ENCODE measurements at places on chromosomes 13 and 19.

DNA sequence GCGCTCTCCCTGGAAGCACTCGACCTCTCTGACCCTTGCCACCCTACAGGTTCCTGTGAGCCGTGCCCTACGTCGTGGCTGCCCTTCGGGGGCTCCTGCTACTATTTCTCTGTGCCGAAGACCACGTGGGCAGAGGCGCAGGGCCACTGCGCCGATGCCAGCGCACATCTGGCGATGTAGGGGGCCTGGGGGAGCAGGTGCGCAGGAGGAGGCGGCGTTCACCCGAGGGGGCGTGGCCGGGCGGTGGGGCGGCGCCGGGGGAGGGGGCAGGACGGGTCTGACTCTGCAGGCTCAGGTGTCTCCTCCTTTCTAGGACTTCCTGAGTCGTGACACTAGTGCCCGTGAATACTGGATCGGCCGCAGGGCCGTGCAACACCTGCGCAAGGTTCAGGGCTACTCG is 26.4 kb downstream of the CLEC4M start:
- no peak for DNase-seq

- DNase-seq, result no peak
These were observed 13.0 kb downstream of the SAMD4B start for GRCh38 chr19:39355253-39355652.

- DNase-seq, result no peak
These were observed 148.4 kb downstream of the URI1 start for GRCh38 chr19:30090476-30090875.

DNA sequence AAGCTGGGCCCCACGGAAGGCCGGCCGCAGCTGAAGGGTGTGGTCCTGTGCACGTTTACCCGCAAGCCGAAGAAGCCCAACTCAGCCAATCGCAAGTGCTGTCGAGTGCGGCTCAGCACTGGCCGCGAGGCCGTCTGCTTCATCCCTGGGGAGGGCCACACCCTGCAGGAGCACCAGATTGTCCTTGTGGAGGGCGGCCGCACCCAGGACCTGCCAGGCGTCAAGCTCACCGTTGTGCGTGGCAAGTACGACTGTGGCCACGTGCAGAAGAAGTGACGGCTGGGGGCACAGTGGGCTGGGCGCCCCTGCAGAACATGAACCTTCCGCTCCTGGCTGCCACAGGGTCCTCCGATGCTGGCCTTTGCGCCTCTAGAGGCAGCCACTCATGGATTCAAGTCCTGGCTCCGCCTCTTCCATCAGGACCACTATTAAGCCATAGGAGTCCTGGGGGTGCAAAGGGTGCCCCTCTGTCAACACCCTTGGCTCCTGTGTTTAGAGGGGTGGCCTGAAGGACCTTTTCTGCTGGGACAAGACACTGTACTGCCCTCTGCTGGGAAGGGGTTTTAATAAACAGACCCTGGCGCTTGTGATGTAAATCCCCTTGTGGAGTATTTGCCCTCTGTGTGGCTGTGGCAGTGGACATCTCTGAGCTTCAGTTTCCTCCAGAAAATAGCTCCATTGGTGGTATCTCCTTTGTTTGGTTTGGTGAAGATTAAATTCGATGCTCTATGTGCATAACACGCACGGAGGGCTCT is 1.9 kb downstream of the MRPS12 start:
- DNase-seq, result no peak

DNA sequence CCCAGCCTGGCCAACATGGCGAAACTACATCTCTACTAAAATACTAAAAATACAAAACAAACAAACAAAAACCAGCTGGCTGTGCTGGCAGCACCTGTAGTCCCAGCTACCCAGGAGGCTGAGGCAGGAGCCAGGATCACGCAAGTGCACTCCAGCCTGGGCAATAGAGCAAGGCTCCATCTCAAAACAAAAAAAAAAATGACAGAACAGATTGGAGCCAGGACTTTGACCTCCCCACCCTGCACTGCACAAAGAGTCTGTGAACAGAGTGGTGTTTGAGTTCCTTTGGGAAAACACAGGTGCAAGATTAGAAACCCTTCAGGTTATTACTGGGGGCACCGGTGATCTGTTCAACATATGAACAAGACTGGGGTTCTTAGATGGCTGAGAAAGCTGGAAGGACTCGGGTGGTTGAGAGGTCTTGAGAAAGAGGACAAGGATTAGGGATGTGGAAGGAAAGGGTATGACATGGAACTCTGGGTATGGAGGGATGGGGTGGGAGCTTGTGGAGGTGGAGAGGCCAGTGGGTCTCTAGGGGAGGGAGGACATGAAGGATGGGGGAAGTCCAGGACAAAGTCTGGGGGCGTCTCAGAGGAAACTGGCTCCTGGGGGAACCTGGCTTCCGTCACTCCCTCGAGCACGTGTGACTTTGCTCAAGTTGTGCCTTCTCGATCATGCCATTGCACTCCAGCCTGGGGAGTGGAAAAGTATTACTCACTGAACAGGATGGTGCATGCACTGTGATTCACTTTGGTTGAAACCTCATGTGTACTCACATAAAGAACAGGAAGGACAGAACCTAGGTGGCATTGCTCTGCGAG is 25.9 kb downstream of the RCN3 start:
- DNase-seq, result no peak

DNA sequence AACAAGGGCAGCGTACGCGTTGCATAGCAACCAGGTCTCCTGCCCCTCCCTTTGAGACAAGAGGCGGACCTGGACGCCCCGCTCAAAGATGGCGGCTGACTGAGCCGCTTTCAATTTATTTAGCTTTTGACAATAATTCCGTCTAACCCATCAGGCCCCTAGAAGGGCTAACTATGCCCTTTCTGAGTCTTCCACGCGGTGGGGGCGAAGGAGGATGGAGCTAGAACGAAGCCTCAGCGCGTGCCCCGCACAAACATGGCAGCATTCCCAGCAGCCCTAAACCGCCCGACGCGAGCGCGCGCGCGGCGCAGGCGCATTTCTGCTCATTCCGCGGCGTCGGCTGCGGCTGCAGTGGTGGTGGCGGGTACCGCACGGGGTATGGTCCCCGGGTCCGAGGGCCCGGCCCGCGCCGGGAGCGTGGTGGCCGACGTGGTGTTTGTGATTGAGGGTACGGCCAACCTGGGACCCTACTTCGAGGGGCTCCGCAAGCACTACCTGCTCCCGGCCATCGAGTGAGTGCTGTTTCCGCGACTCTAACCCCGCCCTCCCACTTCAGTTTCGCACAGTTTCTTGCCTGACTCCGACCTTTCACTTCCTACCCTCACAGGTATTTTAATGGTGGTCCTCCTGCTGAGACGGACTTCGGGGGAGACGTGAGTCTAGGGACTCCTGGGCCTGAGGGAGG is at the start of gene MED25:
MED25 (plus strand) TSS at position 326 of the 685 bp plus-strand sequence; CDS start at position 379, 53 bp downstream.
- DNase-seq, result peak; percentile 92

DNA sequence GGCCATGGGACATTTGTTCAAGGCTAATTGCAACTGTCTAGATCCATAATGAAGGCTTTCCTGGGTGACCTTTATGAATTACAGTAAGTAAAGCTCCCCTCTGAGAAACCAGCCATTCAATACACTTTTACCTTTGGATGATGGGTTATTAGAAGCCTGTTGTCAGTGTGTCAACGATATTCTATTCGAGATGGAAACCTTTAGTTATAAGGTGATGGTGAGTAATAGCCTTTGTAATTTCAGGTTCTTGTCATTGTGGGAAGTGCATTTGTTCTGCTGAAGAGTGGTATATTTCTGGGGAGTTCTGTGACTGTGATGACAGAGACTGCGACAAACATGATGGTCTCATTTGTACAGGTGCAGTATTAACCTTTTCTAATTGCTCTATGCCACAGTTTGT is 261.7 kb downstream of the ITGBL1 start:
- no peak for DNase-seq

DNA sequence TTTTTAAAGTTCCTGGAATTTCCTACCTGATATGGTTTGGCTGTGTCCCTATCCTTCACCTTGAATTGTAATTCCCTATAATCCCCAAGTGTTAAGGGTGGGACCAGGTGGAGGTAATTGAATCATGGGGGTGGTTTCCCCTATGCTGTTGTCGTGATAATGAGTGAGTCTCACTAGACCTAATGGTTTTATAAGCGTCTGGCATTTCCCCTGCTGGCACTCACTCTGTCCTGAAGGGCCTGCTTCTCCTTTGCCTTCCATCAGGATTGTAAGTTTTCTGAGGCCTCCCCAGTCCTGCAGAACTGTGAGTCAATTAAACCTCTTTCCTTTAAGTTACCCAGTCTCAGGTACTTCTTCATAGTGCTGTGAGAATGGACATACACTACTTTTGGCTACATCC is 298.7 kb downstream of the HS6ST3 start:
- no peak for DNase-seq

DNA sequence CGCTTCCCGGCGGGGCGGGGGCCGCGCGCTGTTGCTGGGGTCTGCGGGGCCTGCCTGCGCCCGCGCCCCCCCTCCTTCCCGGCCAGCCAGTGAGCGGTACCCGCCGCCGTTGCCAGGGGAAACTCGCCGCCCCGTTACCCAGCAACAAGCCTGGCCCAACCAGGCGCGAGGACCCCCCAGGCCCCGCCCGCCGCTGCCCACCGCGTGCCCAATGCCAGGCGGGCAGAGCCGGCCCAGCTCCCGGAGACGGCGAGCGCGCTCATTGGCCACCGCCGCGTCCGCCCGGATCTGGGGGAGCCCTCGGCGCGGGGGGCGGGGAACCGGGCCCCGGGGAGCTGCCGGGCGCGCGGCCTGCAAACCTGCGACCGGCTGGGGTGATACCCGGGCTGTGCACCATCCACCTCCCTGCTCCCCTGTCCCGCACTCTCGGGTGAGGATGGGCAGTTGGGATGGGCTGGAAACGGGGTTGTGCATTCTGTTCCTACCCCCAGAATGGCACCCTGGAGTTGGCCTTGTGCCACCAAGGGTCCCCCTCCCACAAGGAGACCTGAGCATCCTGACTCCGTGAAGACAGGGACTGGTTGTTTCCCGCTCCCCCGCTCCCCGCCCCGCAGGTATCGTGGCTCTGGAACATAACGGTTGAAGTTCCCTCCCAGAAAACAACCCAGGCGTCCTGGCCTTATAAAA is 8.8 kb upstream of the BBC3 start:
- no peak for DNase-seq

DNA sequence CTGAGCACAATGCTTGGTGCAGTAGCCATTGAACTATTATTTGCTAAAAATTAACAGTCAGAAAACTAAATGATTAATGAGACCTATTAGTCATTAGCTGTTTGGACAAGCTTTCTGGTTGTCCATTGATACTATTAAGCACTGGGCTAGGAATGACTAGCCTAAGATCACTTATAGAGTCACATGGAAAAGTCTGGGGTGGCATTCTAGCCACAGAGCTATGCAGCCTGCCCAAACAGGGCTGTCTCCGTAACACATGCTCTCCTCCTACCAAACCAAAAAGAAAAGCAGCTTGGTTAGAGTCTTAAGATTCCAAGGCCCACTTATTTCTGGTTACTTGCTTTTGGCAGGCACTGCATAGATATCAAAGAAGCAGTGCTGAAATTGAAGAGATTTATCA is 193.5 kb upstream of the NBEA start:
- no peak for DNase-seq

- no peak for DNase-seq
These were observed 61.4 kb downstream of the CCNE1 start for GRCh38 chr19:29873024-29873800.

GRCh38 chr13:33639626-33640080 is 178.3 kb upstream of the RFC3 start:
- DNase-seq, result no peak

- DNase-seq, result no peak
These were observed 16.4 kb upstream of the TMEM255B start for GRCh38 chr13:113742445-113743120.

DNA sequence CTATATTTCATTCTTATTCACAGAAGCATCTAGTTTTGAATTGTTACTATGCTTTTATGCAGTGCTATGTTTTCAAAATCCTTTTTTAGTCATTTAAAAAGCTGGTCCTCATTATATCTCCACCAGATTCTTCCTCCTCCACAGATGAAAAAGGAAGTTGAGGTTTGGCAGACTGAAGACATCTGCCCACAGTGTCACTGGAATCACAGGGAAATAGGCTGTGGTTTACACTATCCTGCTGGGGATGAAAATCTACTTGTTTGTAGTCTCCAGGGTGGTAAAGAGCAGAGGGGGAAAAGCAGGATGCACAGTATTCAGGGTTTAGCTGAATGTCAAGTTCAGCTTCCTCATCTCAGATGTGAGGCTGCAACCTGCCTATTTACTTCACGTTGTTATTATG is 351.2 kb downstream of the DNAJC15 start:
- no peak for DNase-seq

DNA sequence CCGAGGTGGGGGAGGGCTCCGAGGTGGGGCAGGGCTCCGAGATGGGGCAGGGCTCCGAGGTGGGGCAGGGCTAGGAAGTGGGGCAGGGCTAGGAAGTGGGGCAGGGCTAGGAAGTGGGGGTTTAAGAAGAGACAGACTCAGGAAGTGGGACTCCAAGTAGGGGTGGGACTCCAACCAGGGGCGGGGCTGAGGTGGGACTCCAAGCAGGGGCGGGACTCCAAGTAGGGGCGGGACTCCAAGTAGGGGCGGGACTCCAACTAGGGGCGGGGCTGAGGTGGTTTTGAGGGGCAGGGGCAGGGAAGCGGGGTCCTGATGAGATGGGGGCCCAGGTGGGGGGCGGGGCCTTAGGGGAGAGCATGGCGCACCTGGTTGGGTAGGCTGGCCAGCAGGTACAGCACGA is 13.6 kb downstream of the CFD start:
- no peak for DNase-seq

DNA sequence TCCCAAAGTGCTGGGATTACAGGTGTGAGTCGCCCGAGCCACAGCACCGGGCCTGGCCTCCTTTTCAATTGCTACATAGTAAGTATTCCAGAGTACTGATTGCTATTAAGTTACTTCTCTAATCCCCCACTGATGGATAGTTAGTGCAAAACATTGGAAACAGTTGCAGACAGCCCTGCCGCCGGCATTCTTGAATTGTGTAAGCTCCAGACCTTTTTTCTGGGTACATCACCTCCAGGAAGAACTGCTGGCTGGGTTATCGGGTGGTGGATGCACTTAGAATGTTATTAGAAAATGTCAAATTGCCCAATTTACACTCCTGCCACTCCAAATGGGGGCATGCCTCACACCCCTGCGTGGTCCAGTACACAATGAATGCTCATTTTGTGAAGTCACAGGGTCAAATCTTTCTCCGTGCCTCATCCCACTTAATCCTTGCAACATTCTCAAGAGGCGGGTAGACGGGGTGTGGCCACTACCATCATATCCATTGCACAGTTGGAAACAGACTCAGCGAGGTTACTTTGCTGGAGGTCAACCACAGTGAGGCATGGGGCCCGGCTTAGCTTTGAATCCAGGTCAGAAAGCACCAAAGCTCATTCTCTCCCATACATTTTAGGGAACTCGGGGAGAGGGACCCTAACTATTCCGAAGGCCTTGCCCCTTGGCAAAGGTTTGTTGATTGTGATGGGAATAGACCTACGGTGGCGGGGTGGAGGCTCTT is 1.0 kb upstream of the KDM4B start:
- DNase-seq, result no peak

- DNase-seq, result no peak
These were observed 17.5 kb downstream of the CLDN10 start for GRCh38 chr13:95570016-95570415.

DNA sequence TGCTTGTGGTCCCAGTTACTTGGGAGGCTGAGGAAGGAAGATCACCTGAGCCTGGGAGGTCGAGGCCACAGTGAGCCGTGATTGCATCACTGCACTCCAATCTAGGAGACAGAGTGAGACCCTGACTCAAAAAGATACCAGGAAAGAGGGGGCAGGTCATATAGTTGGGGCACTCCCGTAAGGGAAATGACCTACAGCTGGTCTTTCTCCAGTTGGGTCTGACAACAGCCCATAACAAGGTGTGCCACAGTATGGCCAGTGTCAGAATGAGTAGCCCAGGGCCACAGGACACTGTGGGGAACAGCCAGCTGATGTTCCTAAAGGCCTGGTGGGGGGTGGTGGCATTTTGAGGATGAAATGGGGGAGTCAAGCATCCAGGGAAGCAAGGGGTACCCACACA is 10.8 kb downstream of the DNMT1 start:
- no peak for DNase-seq

- DNase-seq, result peak; percentile 93
These were observed at the start of gene NDUFA13 for GRCh38 chr19:19515642-19516519. TSS of gene NDUFA13 (plus strand) at chr19:19516225. CDS start at chr19:19516239, 14 bp downstream.
